Renal cortical epithelial cell (primary cell): ENCODE measurements at places on chromosomes 5 and 9. TPM values are rescaled to one million over a fixed set of nuclear protein-coding genes. Genes with fewer than 3 reads are reported as not detected.

- no peak for DNase-seq
Measured at GRCh38 chr9:111897601-111898137, 1.1 kb downstream of the UGCG start.

- no peak for DNase-seq
Measured at GRCh38 chr9:133130685-133131244, 9.7 kb upstream of the RALGDS start.

GRCh38 chr5:95446560-95447221 lies 55.5 kb downstream of the FAM81B start:
- peak; percentile 95 for DNase-seq

DNA sequence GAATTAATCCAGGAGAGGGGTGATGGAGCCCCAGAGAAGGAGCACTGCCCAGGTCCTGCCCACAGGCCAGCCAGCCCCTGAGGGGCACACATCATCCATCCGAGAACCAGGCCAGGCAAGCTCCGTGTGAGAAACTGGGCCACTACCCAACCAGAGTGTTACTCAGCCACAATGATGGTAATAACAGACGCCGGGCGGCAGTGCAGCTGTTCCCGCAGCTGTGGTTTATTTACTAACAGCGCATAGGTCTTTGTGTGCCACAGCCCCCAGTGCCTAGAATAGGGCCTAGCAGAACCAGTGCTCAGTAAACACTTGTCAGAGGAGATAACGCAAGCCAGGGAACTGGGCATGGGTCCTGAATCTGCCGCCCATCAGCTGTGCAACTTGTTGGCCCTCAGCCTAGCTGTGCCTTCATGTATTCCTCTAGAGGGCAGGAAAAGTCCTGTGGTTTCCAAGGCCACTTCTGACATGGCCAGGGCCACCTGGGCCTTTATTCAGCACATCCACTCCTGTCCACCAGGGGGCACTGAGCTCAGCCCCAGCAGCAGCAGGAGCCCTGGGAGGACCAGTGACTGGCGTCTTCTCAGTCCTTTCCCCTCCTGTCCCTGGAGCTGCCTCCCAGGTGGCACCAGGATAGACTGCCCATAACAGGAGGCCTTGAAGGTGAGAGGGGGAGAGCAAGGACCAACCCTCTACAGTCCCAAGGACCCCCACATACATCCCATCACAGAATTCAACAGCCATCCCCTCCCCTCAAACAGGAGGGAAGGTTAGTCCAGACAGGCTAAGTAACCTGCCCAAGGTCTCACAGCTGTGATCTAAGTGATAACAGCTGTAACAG lies 2.1 kb downstream of the MXD3 start:
- peak; percentile 69 for DNase-seq

DNA sequence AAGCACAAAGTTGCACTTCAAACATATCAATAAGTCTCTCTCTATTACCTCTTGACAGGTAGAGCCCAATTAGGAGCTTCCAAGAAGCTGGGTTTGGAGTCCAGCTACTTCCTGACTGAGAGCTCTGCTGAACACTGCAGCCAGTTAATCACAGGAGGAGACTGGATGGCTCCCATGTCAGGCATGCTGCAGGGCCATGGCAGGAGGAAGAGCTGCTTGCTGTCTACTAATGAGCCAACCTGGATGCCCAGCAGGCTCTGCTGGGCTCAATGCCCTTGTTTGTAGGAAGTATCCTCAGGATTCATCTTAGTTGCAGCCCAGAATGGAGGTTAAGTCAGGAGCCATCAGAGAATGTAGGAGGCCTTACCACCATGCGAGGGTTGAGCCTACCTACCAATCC lies 91.9 kb downstream of the TMEM215 start:
- no peak for DNase-seq

- no peak for DNase-seq
Measured at GRCh38 chr5:112534611-112535255, 115.7 kb upstream of the EPB41L4A start.

TTC1 gene
- 77.2 and 83.0 TPM in 2 replicates for total RNA-seq

RAI14 gene
- total RNA-seq, result 174 and 209 TPM in 2 replicates

ACOT12 gene
- 0.10 TPM in 1 of 2 replicates, not detected in the other for total RNA-seq
